ENCODE measurements at places on chromosomes 7 and 10.

GRCh38 chr10:30557884-30558283 lies 71.7 kb downstream of the LYZL2 start:
- DNase-seq = no peak

GRCh38 chr10:63470928-63471327 lies 5.2 kb upstream of the JMJD1C start:
- no peak for DNase-seq

DNA sequence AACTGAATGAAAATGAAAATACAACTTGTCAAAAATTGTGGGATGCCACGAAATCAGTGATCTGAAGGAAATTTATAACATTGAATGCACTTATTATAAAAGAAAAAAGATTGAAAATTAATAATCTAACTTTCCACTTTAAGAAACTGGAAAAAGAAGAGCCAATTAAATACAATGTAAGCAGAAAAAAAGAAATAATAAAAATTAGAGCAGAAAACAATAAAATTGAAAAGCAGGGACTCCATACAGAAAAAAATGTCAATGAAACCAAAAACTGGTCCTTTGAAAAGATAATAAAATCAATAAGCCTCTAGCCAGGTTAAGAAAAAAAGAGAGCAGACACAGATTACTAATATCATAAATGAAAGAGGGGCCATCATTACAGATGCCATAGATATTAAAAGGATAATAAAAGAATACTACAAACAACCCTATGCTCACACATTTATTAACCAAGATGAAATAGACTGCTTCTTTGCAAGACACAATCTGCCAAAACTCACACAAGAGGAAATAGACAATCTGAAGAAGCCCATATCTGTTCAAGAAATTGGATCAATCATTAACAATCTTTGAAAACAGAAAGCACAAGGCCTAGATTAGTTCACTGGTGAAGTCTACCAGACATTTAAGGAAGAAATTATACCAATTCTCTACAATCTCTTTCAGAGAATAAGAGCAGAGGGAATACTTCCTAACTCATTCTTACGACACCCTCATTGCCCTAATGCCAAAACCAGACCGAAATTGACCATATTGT lies 233.8 kb upstream of the NEBL start:
- DNase-seq = no peak

GRCh38 chr10:3255075-3255474 lies 82.5 kb upstream of the PITRM1 start:
- DNase-seq = no peak

GRCh38 chr7:81926-82756 lies 110.2 kb upstream of the FAM20C start:
- DNase-seq = no peak

- DNase-seq = no peak
These were observed 766 bp downstream of the BAMBI start for GRCh38 chr10:28677888-28678686.

GRCh38 chr10:94423627-94424026 lies 21.3 kb downstream of the TBC1D12 start:
- peak; percentile 37 for DNase-seq
